ENCODE measurements at places on chromosomes 7 and 10.

DNA sequence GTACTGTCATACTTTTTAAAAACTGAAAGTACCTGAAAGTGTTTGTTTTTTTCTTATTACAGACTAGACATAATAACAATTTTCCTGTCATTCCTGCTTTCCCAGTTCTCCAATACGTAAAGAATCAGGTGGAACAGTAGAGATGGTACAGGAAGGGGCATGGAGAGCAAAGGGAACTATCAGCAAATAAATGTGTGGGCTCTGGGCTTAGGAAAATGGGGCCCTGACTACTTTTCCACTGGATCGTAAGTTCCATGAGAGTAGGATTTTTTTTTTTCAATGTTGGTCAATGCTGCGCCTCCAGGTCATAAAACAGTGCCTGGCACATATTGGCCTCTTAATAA, 15.2 kb upstream of the FAS start:
- no peaks in the 10 kb centered on the region for H3K4me1 ChIP-seq
- no peak overlapping the region for H3K27ac ChIP-seq
- H3K27me3 ChIP-seq, result no peaks in the 10 kb centered on the region

- H3K36me3 ChIP-seq, result no peaks in the 10 kb centered on the region
- H3K4me1 ChIP-seq, result peaks cover 4% of the 10 kb centered on the region
- no peaks in the 10 kb centered on the region for H3K27me3 ChIP-seq
- no peak overlapping the region for H3K27ac ChIP-seq
- DNase-seq, result no peak
Observed at GRCh38 chr7:36309301-36309700, 80.4 kb upstream of the ANLN start.

DNA sequence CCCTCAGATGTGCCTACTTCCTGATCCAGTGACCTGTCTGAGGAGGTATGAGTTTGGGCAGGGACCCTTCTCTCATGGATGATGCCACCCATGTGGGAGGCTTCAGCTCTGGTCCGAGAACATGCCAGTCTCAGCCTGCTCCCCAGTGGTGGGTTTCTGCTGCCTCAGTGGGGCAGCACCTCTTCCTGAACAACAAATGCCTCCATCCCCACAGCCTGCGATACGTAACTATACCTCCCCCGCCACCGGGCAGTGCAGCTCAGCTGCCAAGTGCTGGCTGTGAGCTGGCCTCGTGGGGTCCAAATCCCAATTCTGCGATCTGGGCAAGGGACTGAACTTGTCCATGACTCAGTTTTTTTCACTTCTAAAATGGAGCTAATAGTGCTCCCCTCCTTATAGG, 3.1 kb downstream of the GDF10 start:
- no peaks in the 10 kb centered on the region for H3K36me3 ChIP-seq
- H3K4me3 ChIP-seq, result no peak overlapping the region
- peaks cover 14% of the 10 kb centered on the region for H3K27me3 ChIP-seq
- no peak for DNase-seq

DNA sequence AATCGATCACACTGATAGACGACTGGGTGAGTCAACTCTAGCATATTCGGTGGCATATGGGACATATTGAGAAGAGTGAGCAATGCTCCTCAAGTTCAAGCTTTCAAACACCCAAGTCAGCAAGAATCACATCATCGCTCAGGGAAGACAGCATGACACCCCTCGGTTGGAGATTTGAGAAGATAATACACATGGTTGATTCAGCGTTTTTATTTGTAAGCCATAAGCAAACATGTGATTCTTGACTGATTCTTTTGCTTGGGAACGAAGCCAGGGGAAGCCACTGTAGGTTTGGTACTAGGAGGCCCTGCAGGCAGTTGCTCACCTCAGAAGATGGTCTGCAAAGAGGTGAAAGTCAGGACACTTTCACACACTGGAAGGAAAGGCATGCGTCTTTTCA, 12.6 kb downstream of the UCMA start:
- H3K4me1 ChIP-seq, result peaks cover 3% of the 10 kb centered on the region
- H3K27ac ChIP-seq, result no peak overlapping the region
- no peaks in the 10 kb centered on the region for H3K36me3 ChIP-seq
- H3K27me3 ChIP-seq, result no peaks in the 10 kb centered on the region
- peak; percentile 46 for DNase-seq

DNA sequence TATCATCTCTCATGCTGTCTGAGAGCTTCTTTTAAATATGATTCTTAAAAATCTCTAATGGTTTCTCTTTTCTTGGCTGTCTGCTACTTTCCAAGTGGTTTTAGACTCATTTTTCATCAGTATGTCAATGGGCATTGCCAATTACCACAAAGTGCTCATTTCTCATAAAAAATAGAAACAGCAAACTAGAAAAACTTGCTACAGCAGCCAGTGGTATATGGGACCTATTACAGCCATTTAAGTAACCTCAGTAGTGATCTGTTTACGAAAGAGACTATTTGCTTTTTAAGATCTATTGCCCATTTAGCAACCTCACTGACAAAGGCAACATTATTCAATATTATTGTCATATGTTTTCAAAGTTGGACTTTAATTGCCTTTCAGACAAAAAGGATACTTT, 207.1 kb upstream of the RHOBTB1 start:
- H3K27me3 ChIP-seq, result peaks cover 20% of the 10 kb centered on the region
- no peak overlapping the region for H3K4me3 ChIP-seq
- H3K4me1 ChIP-seq, result no peaks in the 10 kb centered on the region
- H3K36me3 ChIP-seq, result no peaks in the 10 kb centered on the region
- H3K27ac ChIP-seq, result no peak overlapping the region
- DNase-seq, result peak; percentile 30

DNA sequence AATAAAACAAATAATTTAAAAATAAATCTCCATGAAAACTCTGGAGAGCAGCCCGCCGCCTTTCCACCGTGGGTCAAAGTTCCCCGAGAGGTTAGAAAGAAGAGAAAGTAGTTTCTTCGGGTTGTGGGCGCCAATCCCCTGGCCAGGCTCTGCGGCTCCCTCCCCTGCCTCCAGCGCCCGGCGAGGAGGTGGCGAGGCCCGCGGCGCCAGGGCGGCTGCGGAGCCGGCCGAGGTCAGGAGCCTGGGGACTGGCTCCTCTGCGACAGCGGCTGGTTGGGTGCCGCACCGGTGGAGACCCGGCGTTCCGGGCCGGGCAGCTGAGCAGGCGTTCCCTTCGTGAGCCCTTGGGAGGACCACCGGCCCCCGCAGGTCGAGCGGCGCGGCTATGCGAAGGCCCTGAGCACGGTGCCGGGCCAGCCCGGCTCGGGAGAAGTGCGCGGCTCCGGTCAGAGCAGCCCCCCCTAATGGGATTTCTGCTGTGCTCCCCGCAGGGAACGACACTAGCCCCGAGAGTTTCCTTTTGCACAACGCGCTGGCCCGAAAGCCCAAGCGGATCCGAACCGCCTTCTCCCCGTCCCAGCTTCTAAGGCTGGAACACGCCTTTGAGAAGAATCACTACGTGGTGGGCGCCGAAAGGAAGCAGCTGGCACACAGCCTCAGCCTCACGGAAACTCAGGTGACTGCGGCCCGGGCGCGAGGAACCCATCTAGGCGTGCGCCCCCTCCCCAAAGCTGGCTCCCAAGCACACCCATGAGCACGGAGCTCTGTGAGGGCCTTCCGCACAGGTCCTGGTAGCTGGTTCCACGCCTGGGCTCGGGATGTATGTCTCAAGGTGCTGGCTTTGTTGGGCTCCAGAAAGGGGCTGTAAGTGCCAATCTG, 2.8 kb downstream of the EMX2 start:
- no peak overlapping the region for H3K27ac ChIP-seq
- DNase-seq, result no peak
- peaks cover 56% of the 10 kb centered on the region for H3K27me3 ChIP-seq
- H3K36me3 ChIP-seq, result no peaks in the 10 kb centered on the region
- H3K4me1 ChIP-seq, result no peaks in the 10 kb centered on the region

DNA sequence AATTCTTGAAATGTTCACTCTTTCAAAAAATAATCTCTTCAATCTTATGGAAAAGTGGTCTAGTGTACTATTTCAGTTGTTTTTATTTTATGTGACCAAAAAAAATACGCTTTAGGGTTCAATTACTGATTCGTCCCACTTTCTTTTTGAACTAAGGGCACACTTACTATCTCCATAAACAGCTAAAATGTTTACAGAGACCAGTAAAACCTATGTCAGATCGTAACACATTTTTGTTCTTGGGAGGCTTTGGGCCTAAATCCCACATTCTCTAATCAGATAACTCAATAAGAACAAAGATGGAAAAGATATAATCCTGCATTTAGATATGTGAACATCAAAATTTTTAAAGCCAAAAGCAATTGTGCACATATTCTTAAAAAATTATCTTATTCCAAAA, 29.8 kb upstream of the EPC1 start:
- no peaks in the 10 kb centered on the region for H3K36me3 ChIP-seq
- peaks cover 41% of the 10 kb centered on the region for H3K4me1 ChIP-seq
- no peaks in the 10 kb centered on the region for H3K27me3 ChIP-seq
- H3K4me3 ChIP-seq, result peak overlapping the region; percentile 74
- no peak for DNase-seq
- no peak overlapping the region for H3K27ac ChIP-seq

DNA sequence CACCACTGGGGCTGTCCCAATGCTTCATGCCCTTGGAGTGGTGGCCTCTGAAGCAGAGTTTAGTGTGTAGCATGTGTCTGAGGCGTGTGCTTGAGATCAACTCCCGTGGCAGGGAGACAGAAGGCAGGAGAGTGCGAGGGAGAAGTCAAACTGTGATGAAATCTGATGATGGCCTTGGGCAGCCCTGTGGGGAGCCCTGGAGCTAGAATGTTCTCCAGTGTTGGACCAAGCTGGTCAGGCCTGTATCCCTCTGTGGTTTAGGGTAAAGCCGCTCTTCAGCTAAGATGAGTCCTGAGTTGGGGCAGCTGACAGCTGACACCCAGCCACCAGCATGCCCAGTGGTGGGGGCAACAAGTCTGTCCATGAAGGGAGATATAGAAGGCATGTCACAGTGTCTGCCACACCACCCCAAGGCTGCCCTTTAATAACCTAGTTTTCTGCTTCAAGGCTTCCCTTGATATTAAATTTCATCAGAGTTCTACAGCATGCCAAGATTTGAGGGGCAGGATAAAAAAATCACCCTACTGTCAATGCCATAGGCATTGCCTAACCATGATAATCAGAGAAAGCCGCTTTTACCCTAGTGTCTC, 170.5 kb upstream of the SVIL start:
- DNase-seq, result no peak
- no peaks in the 10 kb centered on the region for H3K36me3 ChIP-seq
- no peaks in the 10 kb centered on the region for H3K27me3 ChIP-seq
- H3K27ac ChIP-seq, result peak overlapping the region; percentile 100
- H3K4me1 ChIP-seq, result peaks cover 50% of the 10 kb centered on the region

DNA sequence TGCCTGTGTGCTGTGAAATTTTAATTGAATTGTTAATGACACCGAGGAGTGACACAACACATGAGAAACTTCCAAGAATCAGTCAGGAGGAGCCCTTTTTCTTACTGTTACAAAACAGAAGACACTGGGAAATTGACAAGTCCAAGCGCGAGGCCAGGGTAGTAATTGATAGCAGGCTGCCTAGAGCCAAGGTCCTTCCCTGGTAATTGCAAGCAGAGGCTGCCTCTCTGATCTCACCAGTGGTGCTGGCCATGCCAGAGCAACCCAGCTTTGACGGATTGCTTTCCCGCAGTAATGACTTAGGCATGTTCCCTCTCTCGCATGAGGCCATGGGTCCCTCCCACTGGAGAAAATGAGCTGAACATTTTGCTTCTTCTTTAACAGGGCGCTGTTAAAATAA, 111.5 kb downstream of the LRMDA start:
- H3K27ac ChIP-seq, result no peak overlapping the region
- H3K4me3 ChIP-seq, result no peak overlapping the region
- peaks cover 10% of the 10 kb centered on the region for H3K4me1 ChIP-seq
- no peak for DNase-seq

GRCh38 chr10:46232084-46232483, 54.7 kb upstream of the ANTXRL start:
- H3K36me3 ChIP-seq, result no peaks in the 10 kb centered on the region
- no peak overlapping the region for H3K27ac ChIP-seq
- no peak overlapping the region for H3K4me3 ChIP-seq
- H3K4me1 ChIP-seq, result no peaks in the 10 kb centered on the region

DNA sequence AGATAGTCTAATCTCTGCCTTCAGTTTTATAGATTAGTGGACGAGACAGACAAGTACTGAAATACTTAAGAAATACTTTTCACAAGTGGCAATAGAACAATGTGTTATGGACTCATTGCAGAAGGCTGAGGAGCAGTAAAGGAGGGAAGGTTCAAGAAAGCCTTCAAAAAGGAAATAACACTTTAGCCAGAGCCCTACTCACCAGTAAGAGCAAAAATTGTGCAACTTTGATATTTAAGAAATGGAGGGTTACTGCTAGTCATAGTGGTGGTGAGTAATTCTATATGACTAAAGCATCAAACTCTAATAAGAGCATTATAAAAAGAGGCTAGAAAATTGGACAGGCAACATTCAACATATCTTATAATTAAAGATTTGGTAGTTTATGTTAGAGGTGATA, 28.8 kb downstream of the PTPN12 start:
- no peaks in the 10 kb centered on the region for H3K27me3 ChIP-seq
- H3K4me1 ChIP-seq, result peaks cover 16% of the 10 kb centered on the region
- H3K27ac ChIP-seq, result peak overlapping the region; percentile 2
- DNase-seq, result peak; percentile 75

All from PC-3 (cell line).